ENCODE measurements at places on chromosomes 7 and 10.

- DNase-seq, result no peak
Measured at GRCh38 chr7:2102375-2102723, 130.4 kb downstream of the MAD1L1 start.

- no peak for DNase-seq
Measured at GRCh38 chr10:94631077-94631875, 52.3 kb upstream of the CYP2C18 start.

DNA sequence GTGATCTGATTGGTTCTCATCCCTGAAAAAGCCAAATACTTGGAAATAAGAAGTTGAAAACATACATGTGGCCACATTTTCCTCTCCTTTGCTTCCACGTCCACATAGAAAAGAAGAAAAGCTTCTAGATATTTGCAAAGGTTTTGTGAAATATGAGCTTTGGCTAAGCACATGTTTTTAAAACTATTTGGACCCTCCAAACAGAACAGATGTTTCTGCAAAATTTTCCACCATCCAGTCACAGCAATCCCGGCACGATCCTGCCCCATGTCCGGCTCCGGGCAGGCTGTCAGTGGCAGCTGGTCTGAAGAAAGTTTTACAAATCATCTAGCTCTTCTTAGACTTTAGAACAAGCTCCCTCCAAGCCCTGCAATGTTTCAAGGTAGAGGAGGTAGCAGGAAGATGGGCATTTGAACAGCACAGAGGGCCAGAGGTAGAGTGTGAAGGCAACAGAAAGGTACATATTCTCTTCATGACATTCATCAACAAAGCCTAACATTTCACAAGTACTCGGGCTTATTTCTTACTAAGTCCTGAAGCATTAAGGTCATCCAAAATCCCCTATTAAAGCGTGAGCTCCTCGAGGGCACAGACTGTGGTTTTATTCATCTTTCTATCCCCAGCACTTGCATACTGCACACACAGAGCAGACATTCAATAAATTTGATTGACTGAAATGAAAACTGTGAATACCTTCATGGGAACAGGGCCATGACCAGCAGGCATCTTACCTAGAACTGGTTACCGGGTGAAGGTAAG lies 110.1 kb downstream of the JAZF1 start:
- no peak for DNase-seq

DNA sequence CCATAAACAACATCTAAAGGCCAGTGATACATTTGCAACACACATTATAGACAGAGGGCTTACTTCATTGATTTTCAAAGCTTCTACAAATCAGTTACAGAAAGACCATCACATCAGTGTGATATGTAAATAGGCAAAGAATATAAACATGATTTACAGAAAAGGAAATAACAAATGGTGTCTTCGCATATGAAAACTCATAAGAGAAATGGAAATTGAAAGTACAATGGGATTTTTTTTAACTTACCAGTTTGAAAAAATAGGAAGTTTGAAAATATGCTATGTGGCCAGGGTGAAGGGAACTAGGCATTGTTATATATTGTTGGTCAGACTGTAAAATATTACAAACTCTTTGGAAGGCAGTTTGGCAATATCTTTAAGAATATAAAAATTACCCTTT lies 27.3 kb downstream of the SEC23IP start:
- DNase-seq, result no peak

- DNase-seq, result no peak
Measured at GRCh38 chr7:55083206-55083605, 64.4 kb downstream of the EGFR start.

DNA sequence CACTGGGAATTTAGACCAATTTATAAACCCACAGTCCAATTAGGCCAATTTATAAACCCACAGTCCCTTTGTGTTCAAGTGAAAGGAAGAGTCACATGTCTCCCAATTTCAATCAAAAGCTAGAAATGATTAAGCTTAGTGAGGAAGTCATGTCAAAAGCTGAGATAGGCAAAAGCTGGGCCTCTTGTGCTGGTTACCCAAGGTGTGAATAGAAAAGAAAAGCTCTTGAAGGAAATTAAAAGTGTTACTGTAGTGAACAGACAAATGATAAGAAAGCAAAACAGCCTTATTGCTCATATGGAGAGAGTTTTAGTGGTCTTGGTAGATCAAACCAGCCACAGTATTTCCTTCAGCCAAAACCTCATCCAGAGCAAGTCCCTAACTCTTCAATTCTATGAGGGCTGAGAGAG lies 245.0 kb downstream of the HDAC9 start:
- DNase-seq, result no peak

DNA sequence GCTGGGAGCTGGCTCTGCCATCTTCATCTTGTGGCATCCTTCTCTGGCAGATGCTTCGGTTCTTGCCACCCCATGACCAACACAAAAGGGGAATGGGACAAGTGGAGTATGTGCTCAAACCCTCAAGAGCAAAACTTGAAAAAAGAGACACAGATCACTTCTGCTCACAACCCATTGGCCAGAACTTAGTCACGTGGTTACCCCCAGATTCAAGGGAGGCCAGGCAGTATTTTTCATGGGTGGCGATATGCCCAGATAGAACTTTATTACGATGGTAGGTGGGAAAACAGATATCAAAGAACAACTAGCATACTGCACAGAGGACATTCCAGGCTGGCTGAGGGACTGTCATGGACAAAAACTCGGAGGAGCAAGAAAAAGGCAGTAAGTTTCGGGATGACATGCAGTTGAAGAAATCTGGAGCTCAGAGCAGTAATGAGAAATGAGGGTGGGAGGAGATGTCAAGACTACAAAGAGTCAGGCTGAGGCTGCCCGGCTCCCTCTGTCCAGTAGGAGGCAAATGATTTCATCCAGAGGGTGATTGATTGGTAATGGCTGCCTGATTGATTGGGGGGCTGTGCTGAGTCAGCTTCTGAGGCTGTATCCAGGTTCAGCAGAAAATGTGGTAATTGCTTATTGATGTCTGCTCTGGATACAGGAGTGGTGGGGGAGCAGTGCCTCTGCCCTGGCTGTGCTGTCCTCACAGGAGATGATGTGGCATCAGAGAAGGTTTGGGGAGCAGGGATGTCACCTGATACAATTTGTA lies 25.3 kb downstream of the COL13A1 start:
- no peak for DNase-seq

- DNase-seq, result no peak
Measured at GRCh38 chr7:150945853-150946420, 32.2 kb downstream of the KCNH2 start.

- DNase-seq, result no peak
Measured at GRCh38 chr10:4914213-4914850, 48.9 kb upstream of the AKR1C1 start.

DNA sequence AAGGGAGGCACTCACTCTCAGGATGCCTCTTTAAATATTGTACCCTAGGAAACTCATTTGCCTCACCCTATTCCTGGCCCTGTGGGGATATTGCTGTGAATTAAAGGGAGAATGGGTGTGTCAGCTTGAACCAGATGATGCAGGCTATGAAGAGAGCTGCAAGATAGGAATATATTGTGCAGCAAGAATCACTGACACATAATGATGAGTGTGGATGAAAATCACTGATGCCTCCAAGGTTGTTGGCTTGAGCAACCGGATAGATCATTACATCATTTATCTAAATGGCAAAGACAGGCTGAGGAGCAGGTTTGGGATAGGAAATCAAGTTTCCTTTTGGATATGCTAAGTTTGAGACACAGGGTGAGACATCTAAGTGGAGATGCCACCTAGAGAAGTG lies 6.2 kb downstream of the SLC26A4 start:
- no peak for DNase-seq

- no peak for DNase-seq
Measured at GRCh38 chr10:73909540-73910115, 1.3 kb upstream of the PLAU start.

GRCh38 chr7:151225948-151226510 lies 976 bp downstream of the ABCF2 start:
- no peak for DNase-seq
